ENCODE measurements at places on chromosomes 13 and 19.

DNA sequence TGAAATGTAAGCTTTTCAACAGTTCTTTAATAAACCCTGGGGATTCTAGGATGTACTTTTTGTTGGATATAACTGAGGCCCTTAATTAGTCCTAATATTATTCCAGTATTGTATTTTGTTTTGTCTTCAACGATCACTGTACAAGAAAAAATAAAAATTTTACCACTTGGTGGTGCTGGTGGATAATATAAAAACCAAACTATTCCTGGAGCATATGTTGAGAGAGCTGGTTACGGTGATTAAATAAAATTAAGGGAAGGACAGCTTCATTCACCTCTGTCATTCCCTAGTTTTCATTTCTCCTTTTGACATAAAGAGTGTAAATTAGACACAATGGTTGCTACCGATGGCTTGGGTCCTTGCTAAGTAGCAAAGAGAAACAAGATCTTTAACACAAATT, 598.6 kb upstream of the PCDH20 start:
- no peak for DNase-seq

GRCh38 chr19:54279406-54279962, 1.4 kb downstream of the LILRB2 start:
- DNase-seq, result no peak

GRCh38 chr13:109370496-109370895, 415.9 kb downstream of the IRS2 start:
- DNase-seq, result no peak

- DNase-seq, result no peak
Observed at GRCh38 chr13:35741657-35742056, 265.2 kb upstream of the MAB21L1 start.

DNA sequence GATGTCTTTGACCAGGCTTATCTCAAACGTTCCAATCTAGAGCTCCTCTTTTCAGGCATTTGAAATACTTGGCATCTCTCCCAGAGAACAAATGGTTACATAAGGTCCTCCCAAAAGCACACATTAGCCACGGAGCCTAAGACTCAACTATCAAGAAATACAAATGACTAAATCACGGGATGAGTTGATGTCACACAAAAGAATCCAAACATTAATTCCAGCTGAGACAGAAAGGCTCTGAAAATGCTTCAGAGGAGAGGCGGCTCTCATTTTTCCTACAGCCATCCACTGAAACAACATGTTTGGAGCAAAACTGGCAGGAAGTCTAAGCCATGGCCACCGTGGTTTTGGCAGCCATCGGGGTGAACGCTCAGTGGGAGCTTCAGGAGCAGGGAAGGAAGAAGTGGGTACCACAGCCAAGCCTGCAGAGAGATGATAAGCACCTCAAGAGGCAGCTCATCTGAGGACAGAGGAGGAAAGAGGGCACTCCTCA, 122.5 kb downstream of the STK24 start:
- peak; percentile 9 for DNase-seq

DNA sequence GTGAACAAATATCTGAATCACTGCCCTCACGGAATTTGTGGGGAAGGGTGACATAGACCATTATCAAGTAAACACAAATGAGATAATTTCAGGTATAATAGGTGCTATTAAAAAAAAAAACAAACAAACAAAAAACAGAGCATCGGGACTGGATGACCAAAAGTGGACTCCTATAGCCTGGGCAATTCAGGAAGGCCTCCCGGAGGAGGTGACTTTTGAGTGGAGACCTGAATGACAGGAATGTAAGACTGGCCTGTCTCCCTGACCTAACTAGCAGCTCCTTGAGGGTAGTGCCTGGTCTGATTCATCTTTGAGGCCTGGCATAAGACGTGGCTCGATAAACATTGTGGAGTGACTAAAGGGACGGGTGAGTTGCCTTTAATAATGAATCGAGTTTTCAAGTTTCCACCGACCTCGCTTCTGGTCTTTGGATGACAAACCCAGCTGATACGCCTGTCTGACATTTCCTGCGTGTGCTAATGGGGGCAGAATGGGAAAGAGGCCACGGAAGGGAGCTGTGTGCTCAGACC, 6.8 kb downstream of the KLK10 start:
- DNase-seq, result no peak

DNA sequence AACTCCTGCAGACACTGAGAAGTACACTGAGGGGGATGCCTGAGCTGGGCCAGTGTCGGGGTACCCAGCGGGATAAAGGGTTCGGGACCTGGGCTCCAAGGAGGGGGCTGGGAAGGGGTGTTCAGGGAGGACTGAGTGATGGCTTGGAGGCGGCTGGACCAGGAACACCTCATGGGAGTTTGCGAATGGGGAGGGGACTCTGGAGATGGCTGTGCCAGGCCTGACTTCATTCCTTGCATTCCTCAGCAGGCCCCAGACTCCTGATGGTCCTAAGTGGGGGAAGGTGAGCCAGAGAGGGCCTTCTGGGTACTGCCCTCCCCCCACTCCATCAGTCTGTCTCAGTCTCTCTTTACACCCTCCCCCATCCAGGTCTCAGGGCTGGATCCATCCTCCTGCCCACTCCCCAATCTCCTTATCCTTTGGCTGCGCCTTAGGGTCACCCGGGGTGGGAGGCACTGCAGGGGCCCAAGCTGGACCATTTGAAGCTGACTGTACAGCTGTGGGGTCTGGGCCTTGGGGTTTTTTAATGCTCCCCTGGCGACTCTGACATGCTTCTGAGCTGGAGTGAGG, 13.8 kb downstream of the PAK4 start:
- DNase-seq, result no peak

- peak; percentile 51 for DNase-seq
Observed at GRCh38 chr19:1259206-1259875, 9.8 kb upstream of the CIRBP start.

DNA sequence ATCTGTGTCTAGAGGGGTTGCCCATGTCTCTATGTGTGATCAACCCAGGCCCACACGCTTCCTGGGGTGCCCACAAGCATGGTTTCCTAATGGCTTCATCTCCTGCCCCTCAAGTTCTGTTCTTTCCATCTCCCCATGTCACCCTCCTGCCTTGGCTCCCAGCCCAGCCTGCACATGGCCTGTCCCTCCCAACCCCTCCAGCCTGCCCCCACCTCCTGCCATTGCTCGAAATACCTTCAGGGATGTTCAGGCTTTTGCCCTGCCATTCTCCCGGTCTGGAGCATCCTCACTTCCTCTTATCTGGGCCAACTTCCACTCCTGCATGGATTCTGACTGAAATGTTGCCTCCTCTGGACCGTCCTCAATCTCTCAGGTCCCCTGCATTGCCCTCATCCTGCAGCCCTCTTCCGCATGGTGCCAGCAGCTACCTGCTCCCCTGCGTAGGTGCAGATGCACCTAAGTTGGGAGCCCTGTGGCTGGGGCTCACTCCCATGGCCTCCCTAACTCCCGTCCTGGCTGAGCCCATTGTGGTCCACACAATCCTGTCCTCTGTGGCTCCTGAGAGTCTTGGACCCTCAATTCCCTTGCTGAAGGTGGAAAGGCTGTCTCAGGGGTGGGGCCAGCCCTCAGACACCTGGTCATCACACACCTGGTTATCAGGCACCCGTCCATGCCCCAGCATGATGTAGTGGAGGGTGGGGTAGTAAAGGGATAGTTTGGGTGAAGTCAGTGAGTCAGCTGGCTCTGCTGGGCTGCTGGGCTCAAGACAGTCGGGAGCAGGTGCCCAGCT, 152.1 kb downstream of the URI1 start:
- DNase-seq, result no peak

DNA sequence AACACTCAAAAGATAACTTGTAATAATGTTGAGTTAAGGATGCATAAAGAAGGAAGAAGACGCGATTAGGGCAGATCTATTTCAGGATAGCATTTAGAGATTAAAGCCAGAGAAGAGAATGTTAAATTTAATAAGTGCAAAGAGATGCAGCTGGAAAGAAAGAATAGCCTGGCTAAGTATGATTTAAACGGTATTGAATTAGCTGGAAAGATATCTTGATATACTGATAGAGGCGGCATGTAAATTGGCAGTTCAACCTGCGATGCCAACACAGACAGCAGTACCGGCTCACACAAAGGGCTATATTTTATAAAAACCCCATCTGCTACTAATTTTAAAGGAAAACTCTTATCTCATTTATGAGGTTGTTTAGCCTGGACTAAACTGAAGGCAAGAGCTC, 121.4 kb downstream of the ENOX1 start:
- no peak for DNase-seq

DNA sequence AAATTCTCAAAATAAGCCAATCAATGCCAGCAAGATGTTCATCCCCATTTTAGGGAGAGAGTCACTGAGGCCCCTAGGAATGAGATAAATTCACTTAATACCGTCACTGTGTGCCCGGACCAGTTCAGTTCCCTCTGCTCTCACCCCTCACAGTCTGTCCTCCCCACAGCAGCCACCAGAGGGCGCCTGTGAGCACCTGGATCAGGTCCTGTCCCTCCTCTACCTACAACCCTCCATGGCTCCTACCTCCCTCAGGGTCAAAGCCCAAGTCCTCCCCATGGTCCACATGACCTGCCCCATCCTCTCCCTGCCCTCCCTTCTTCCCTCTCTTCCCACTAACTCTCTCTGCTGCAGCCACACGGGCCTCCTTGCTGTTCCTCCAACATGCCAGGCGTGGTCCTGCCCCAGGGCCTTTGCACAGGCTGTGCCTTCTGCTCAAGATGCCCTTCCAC, 42.0 kb upstream of the NFIC start:
- DNase-seq, result peak; percentile 39

DNA sequence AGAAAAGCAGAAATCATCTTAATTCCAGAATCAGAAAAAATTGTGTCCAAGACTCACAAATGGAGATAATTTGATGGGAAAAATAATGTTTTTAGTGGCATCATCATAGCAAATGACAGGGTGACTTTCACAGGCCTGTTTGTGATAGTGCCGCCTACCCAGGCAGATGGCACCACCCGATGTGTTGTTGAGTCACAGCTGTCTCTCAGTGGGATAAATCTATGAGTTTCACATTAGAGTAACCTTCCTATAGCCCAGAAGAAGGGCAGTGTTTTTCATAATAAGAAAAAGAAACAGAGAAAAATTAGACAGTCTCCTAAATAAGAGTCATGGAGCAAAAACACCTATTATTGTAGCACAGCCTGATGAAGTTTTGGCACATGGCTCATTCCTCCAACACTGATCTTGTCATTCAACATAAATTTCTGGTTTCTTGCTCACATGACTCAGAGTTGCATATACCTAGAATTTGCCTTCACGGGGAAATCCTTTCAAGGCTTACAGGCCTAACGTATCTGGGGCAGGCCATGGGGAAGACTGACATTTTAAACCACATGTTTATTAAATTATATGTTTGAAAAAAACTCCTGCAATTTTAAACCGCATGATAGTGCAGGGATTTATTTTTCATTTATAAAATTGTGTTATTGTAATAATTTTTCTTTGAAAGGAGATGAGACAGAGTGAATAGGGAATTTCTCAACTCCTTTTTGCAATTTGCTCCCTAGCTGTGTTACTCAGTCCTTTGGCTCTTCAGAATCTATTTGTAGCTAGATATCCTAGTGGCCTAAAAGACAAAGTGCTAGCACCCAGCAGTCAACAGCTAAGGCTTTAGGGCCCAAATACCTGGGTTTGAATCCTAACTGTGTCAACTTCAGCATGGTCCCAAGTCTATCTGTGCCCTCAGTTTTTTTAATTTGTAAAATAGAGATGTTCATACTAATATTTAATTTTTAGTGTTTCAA, 393.7 kb downstream of the NDFIP2 start:
- DNase-seq, result no peak

- no peak for DNase-seq
Observed at GRCh38 chr13:33723365-33723764, 94.6 kb upstream of the RFC3 start.

GRCh38 chr13:53499576-53500133, 471.0 kb downstream of the OLFM4 start:
- DNase-seq, result no peak

DNA sequence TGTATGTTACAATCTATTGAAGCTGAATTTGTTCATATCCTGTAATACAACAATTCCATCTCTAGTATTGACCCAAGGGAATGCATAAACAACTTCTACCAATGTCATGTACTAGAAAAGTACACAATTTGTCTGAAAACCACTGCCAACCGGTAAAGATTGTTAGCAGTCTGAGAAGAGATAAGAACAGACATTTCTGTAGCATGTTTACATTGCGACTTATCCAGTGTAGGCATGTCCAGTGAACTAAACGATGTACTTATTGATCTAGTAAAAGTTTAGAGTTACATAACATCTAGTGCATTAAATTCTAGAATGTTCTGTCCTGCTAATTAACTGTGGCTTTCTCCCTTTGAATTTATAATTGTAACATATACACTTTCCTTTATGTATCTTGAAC, 425.9 kb downstream of the SLITRK6 start:
- no peak for DNase-seq

- no peak for DNase-seq
Observed at GRCh38 chr13:98301721-98302120, 124.7 kb upstream of the RNF113B start.

DNA sequence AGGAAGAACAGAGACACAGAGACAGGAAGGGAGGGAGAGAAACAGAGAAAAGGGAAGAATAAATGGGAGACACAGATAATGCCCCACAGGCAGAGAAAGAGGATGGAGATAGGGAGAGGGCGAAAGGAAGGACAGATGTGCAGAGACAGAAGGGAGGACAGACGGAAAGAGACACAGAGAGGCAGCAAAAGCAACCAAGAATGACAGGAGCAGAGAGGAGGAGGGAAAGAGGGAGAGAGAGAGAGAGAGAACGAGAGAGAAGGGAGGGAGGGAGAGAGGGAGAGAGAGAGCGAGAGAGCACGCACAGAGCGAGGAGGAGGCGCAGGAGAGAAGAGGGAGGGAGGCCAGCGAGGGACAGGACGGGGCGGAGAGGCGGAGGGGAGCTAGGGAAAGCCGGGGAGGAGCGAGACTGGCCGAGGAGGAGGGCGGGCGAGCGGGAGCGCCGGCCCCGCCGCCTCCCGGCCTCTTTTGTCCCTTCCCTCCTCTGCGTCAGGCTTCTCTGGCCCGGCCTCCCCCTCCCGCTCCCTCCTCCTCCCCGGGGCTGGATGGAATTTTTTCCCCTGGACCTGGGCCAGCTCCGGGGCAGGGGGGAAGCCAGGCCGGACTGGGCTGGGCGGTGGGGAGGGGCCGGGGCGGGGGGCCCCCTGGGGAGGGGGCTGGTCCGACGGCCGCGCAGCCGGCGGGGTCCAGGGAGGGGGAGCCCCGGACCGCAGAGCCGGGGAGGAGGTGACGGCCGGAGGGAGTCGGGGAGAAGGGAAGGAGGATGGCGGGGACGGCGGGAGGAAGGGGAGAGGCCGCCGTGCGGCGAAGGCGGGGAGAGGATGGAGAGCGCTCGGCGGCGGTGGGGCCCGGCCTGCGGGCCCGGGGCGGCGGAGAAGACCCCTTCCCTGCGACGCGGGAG, 4.2 kb upstream of the SPACA6 start:
- DNase-seq, result peak; percentile 82
